Breast epithelium (tissue), 4 donors: ENCODE measurements at places on chromosomes 11 and 22. TPM values are rescaled to one million over a fixed set of nuclear protein-coding genes. Genes with fewer than 3 reads are reported as not detected.

- no peak for DNase-seq
These were observed 38.1 kb downstream of the NUP50 start for GRCh38 chr22:45201678-45202332.

GRCh38 chr11:119685111-119685746, 43.8 kb downstream of the NECTIN1 start:
- DNase-seq: no peak

The UBQLNL gene
- total RNA-seq: 1.3 TPM

- no peak for DNase-seq
These were observed 17.5 kb downstream of the NUCB2 start for GRCh38 chr11:17294033-17294432.

GRCh38 chr11:3876613-3877012, 21.1 kb downstream of the STIM1 start:
- no peak for DNase-seq

- no peak for DNase-seq
These were observed 44.6 kb downstream of the RBX1 start for GRCh38 chr22:40995821-40996220.

DNA sequence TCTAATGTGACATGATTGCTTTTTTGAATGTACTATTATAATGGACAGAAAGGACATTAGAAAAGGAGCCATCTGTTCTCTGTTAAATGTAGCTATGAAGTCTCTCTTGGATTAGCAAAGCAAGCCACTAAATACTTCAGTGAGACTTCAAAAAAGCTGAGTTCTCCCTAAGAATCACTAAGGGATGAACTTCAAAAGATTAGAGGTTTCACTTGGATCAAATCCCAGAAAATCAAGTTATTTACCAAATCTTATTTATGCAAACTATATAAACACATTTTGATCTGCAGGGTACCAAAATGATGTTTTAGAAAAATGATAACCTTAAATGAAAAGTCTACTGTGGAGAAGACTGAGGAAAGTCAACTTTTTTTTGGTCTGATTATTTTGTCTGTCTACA, 82.1 kb upstream of the MTMR2 start:
- DNase-seq: no peak
